T-helper 9 cell (primary cell): ENCODE measurements at places on chromosomes 1 and 21.
A peak's percentile ranks its signal among the peaks of the same experiment; 100 is the strongest.

DNA sequence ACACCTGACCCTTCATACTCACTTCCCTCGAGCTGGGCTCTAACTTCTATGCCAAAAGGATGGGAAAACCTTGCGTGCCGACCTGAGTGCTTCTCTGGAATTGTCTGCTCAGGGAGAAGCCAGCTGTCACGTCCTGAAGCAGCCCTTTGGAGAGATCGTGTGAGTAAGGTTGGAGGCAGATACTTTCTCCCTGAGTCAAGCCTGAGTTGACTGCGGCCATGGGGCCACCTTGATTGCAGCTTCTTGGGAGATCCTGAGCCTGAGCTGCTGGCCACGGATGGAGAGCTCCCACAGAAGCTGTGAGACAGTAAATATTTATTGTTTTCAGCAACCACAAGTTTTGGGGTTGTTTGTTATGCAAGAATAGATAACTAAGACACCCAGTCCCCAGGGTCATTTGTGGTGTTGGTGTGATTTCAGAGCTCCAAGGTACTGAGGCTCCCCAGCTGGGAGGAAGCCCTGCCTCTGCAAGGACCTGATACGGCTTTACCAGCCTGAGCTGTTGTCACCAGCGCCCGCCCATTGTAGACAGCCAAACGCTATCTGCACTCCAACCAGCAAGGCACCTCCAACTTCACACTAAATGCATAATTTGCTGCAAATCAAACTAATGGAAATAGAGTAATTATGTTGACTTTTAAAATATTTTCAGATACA is 531.6 kb downstream of the PTPRU start:
- no peak for DNase-seq

- DNase-seq = no peak
Measured at GRCh38 chr1:234602334-234603220, 7.4 kb downstream of the IRF2BP2 start.

DNA sequence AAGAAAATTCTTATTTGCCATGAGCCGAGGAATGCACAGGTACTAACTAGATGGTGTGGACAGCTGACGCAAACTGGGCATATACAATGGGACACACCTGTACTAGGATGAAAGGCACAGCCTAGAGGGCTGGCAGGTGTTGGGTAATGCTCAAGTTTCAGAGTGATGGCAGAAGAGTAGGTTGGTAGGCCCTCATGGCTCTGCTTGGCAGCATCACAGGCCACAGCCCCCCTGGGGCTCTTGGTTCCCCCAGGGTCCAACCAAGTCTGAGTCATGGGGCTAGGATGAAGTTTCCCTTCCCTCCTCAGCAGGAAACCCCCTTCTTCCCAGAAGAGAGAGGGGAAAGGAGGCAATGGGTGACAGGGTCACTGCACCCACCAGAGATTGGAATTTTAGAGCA is 35.2 kb downstream of the SPEN start:
- DNase-seq = no peak

- DNase-seq = peak; percentile 84
Measured at GRCh38 chr1:37486680-37487618, 12.6 kb downstream of the ZC3H12A start.

- no peak for DNase-seq
Measured at GRCh38 chr21:27168084-27168483, 201.2 kb upstream of the ADAMTS5 start.

- no peak for DNase-seq
Measured at GRCh38 chr1:193190096-193190744, 3.8 kb upstream of the B3GALT2 start.

- no peak for DNase-seq
Measured at GRCh38 chr1:181335631-181336030, 147.7 kb upstream of the CACNA1E start.

DNA sequence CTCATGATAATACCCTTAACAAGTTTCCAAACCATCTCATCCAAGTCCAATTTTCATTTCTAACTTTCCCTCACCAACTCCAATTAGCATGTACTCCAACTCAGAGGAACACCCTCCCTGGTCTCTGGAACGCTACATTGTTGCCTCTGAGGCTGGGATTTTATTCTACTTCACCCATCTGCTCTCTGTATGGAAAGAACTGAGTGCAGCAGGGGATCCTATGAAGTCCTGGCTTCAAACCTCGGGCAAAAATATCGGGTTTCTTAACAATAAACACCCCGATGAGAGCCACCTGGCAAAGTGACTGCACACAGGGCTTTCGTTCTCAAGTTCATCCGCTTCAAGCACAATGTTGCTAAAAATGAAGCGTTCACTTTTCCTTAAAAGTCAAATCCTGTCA is 99.6 kb downstream of the CRB1 start:
- no peak for DNase-seq

- DNase-seq = no peak
Measured at GRCh38 chr1:176733661-176734060, 270.7 kb downstream of the PAPPA2 start.

DNA sequence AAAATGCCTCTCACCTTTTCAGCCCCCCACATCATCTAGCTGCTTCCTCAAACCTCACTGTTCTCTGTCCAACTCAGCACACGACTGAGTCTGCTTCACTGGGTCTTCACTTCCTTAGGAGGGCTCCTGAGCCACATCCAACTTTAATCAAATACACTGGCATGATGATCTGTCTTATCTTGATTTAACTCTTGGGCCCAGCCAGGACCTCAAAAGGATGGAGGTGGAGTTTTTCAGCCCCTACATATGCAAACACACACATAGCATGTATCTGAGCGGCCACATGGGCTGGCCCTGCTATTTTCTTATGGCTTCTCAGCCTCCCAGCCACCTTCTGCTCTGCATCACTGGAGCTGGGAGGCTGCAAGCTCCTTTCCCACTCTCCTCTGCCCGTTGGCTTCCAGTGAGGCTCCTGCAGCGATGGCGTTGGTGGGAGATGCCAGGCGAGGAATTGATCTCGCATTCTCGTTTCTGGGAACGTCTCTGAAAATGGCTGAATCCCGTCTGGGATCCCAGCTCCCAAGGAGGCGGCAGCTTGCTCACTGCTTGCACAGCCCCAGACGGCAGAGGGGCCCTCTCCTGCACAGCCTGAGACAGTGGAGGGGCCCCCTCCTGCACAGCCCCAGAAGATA is 1.8 kb upstream of the PRXL2B start:
- no peak for DNase-seq

- DNase-seq = no peak
Measured at GRCh38 chr1:87061742-87062156, 147.3 kb downstream of the HS2ST1 start.

DNA sequence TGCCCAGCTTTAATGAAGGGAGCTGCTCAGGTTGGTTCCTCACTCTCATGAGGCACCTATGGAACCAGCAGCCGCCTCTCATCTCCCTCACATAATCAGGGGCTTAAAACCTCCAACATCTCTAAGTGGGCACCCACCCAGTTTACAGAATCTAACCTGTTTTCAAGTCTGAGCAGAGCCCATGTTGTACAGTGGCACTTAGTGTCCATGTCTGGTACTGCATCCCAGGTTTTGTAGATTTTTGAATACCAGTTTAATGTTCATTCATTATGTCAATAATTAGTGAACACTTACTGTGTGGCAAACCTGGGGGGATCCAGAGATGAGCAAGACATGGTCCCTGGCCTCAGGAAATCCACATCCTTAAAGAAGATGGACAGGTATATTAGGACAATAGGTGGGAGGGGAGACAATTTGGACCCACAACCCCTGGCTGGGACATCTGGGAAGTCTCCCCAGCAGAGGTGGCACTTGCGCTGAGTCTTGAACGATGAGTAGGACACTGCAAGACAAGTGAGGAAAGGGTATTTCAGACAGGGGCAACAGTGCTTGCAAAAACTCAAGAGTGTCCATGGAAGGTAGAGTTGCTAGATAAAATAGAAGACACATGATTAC is 83.3 kb downstream of the LACTBL1 start:
- no peak for DNase-seq

GRCh38 chr1:241253471-241253870 is 103.5 kb downstream of the RGS7 start:
- DNase-seq = no peak

GRCh38 chr1:116489231-116489697 is 81.6 kb downstream of the CD58 start:
- DNase-seq = no peak

DNA sequence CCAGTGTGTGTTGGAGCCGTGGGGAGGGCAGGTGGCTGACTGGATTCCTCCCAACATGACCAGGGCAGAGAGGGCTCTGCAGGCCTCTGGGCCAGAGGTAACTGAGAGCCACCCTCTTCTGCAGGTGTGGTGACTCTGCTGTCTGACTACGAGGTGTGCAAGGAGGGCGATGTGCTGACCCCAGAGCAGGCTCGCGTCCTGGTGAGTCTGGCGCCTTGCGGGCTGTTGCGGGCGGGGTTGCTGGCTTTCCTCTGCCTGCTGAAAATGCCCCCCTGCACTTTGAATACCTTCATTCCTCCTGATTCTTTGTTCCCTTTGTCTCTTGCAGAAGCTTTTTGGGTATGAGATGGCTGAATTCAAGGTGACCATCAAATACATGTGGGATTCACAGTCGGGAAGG is 6.7 kb downstream of the MRTO4 start:
- DNase-seq = no peak

DNA sequence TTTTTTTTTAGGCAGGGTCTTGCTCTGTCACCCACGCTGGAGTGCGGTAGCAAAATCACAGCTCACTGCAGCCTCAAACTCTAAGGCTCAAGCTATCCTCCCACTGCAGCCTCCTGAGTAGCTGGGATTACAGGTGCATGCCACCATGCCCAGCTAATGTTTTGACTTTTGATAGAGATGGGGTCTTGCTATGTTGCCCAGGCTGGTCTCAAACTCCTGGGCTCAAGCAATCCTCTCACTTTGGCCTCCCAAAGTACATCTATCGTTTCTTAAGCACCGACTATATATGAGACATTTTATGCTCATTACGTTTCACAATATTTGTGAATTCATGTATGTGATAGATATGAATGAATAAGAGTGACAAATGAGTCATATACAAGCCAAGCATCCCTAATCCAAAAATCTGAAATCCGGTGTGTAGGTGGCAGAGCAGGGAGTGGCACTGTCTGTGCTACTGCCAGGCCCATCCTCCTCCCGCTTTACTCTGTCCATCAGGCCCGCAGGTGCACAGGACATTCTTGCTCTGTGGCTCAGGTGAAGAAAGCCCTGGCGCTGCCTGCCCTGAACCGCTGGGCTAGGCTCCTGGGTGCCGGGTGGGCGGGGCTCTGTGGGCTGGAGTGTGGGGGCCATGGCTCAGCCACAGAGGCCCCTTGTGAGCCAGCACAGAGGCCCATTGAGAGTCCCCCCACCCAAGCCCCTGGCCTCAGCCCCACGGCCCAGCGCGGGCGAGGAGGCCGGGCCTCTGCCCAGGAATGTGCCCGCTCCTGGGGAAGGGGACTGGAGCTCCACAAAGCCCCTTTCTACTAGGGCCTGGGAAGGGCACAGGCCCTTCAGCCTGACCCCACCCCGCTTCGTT is 45.3 kb downstream of the HSPG2 start:
- DNase-seq = no peak

DNA sequence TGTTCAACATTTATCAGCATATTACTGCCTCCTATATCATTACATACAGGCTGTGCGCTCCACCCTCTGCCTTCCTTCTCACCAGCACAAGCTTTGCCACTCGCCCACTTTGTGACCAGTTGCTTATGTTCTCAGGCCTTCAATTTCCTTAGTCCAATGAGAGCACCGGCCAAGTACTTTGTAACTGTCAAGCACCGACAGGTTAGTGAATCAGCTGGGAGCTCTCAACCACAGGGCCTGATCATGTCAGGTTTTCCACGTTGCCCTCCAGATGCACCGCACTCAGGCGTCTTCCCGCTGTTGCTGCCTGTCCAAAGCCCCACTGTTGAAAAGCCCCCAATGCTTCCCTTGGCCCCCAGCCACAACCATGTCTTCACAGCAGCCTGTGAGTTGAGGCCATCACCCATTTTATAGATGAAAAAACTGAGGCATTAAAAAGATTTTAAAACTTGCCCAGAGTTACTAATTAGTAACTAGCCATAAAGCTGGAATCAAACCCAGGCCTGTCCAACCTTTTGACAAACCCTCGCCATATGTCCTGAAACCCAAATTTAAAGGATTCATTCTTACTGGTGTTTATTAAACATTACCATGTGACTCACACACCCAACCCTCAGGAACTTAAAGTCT is 3.4 kb upstream of the KCNN3 start:
- no peak for DNase-seq

DNA sequence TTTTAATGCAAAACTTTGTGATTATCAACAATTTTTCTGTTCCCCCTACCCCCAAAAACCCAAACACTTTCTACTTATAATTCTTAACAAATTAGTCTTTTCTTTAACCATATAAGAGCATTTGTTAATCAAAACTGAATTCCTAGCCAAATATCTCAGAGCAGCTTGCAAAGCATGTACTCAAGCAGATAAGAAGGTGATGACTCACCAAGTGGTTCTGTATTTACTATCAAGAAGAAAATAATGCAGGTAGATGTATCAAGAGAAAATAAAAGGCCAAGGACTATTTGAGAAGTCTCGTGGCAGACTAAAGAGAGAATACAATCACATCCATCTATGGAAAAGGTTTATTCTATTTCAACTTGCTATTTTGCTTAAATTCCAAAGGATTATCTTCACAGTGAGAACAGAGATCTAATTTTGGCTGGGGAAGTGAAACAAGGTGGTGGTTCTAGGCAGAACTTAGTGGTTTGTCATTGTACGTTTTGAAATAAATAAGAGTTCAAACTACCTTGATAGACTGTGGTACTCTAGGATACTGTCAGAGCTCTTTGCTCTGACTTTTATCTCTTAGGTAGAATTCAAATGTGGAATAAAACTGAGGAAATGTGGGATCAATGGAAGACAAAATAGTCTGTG is 94.7 kb upstream of the NRIP1 start:
- no peak for DNase-seq

DNA sequence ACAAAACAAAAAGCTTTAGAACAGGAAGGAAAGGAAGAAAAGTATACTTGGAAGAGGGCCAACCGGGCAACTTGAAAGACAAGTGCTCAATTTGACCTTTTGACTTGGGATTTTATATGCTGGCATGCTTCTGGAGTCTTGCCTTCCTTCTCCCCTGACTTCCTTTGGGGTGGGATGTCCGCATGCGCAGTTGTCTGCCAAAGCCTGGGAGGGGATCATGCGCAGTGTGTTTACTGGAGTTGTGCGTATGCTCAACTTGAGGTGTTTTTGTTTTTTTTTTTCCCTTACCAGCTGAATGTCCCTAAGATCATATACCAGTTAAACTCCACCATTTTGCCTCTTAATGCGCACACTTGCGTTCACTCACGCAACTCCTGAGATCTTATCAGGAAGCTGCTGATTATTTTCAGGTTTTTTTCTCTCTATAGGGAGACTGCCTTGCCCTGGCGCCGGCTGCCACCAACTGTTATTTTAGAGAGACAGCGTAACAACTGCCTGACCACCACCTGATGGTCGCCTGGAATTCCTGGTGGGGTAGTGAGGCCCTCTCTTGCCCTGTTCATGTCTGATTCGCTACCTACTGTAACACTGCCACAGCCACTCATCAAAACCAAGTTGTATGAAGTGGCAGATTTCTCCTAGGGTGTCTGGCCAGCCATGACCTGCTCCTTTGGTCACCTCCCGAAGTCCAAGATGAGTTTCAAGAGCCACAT is 138.7 kb upstream of the ZNF644 start:
- DNase-seq = no peak

- peak; percentile 4 for DNase-seq
Measured at GRCh38 chr1:150009604-150010392, 728 bp downstream of the OTUD7B start.
